H1 (cell line): ENCODE measurements at places on chromosomes 4 and X.

GRCh38 chr4:113785781-113786180 is 24.2 kb upstream of the CAMK2D start:
- DNase-seq: no peak

DNA sequence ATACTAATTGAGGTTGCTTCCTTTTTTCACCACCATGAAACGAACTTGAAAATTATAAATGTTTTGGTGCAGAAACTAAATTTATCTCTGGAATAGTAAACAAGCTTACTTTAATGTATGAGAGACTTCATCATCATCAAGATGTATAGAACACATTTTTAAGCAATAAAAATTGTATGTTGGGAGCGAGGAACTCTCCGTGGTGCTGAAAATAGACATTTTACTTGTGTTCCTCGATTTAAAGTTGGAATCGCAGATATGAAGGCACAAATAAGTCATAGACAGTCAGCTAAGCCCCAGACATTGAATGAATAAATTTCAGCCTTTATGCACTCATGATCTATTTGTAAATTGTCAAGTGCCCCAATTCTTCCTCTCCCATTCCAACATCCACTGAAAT is 310.7 kb downstream of the STK32B start:
- DNase-seq: no peak

GRCh38 chr4:168751263-168752225 is 254.7 kb downstream of the PALLD start:
- DNase-seq: no peak

DNA sequence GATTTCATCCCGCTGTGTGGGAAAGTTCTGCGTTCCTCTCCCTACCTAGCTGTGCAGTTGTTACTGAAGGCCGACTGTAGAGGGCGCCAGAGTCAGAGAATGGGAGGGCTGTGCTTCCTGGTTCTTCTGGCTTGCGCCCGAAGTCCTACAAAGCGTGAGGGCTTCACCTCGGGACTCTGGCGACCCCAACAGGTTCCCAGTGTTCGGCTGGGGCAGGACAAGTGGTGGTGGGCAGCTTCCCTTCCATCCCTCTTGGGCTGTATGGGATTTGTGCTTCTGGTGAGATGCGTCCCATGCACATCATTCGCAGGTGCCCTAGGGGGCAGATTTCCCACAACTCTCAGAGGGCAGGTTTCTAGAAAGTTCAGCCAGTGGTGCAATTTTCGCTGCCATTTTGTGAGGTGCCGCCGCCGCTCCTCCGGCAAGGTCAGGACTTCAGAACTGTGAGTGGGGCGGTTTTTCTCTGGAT is 27.3 kb downstream of the CT45A1 start:
- DNase-seq: no peak

GRCh38 chr4:76182463-76182862 is 31.2 kb downstream of the SCARB2 start:
- DNase-seq: no peak

- DNase-seq: no peak
Measured at GRCh38 chr4:86036736-86037135, 323.1 kb downstream of the MAPK10 start.
